NCI-H748 treated with DMSO at 0.1 percent for 48 hours (cell line): ENCODE measurements at places on chromosomes 12 and 14.

GRCh38 chr14:46985529-46986380, 334.2 kb upstream of the RPL10L start:
- DNase-seq = no peak

- no peak for DNase-seq
Observed at GRCh38 chr12:108912361-108912760, 32.5 kb downstream of the DAO start.

- no peak for DNase-seq
Observed at GRCh38 chr14:65250162-65250495, 147.8 kb upstream of the MAX start.

GRCh38 chr12:28988325-28988704, 160.8 kb upstream of the FAR2 start:
- no peak for DNase-seq

- DNase-seq = no peak
Observed at GRCh38 chr12:130097798-130098255, 64.4 kb upstream of the FZD10 start.

DNA sequence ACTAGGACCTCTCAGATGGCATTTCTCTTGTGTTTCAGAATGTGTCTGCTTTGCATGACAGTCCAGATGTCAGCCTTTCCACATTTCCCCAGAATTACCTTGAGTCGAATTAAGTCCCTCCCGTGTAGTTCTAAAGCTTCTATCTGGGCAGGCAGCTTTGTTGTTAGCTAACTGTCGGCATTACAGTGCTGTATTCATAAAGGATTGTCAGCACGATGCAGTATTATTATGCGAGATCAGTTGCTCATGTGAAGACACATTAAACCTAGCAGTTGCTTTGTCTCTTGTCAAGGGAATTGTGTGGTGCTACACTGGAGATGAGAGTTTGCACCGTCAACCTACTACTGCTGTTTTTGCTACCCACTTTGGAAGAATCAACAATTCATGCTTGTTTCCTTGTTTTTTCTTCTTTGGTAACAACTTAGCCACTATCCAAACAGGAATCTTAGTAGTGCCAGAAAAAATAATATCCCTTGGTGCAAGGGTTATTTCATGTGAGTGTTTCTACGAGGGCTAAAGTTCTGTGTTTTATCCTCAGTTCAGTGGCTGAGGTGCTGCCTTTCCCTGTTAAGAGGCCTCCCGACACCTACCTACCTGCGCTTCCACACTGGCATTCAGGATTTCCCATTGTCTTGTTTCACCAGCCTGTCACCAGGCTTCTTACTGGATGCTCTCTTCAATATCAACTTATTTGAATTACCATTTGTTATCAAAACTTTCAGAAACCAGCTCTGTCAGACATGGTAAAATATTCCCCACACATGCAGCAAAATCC, 297.9 kb upstream of the G2E3 start:
- no peak for DNase-seq

DNA sequence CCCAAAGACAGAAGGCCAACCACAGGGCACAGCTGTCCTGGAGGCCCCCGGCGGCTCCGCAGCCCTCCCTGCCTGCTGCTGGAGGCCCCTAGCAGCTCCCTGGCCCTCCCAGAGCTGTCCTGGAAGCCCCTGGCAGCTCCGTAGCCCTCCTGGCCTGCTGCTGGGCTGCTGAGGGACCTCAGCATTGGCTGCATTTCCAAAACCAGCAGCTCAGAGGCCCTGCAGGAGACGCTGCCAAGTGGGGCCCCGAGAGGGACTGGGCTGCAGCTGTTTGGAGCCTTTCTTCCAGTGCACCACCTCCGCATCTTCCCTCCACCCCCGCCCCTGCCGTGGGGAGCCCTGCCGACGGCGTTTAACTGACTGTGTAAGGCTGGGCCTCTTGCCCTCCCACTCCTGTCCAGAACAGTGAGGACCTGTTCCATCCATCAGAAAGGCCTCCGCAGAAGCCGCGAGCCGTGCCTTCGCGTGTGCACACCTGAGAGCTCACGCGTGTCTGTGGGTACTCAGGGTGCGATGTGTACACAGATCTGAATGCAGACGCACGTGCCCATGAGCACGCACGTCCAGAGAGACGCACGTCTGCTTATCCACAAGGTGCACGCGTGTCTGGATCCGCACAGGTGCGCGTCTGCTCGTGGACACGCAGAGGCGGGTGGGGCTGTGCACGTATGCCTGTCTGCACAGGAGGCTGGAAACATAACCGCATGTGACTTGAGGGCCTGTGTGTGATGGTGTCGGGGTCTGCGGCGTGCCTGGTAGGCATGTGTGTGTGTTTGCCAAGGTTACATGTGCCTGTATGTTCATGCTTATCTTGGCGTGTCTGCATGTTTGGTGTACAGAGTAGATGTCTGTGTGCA, 57.0 kb upstream of the FBRSL1 start:
- DNase-seq = no peak

GRCh38 chr12:25550186-25550585, 2.9 kb downstream of the LMNTD1 start:
- DNase-seq = no peak

DNA sequence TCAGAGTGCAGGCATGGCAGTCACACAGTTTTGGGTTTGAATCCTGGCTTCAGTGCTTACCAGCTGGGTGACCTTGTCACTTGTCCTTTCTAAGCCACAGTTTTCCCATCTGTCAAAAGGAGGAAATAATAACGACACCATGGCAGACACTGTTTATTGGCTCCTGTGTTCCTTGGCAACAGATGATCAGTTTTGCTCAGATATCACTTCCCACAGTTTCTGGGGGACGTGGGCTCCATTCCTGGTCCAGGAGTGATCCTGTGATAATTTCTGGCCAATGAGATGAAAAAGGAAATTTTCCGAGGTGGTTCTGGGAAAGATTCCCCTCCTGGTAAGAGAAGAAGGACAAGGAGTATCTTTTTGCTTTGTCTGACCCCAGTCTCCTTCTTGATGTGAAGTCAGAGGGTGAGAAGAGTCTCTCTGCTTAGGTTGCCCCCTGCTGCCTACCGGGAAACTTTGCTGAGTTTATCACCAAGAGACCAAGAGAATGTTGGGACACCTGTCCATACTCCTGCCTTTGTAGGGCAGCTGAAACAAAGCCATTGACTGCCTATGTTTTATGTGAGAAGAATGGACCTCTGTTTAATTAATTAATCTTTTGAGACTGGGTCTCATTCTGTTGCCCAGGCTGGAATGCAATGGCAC, 178.9 kb upstream of the NRXN3 start:
- DNase-seq = no peak

- no peak for DNase-seq
Observed at GRCh38 chr12:27777141-27777540, 2.9 kb upstream of the KLHL42 start.

GRCh38 chr12:6494968-6495367, 1.1 kb downstream of the NCAPD2 start:
- DNase-seq = no peak

DNA sequence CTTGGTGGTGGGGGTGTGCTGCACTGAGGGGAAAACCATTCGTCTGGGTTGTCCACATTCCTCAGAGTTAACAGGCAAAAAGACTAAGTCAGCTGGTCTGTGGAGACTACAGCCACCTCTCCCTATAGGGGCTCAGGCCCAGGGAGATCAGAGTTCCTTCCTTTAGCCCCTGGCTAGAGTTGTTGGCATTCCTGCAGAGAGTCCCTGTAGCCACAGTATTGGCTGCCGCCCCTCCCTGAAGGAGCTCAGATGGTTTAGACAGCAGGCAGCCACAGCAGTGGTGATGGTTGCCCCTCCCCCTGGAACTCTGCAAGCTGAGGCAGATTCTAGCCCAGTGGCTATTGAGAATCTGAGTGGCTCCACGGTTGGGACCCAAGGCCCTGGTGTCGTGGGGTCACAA, 1072.5 kb upstream of the ATXN7L3B start:
- no peak for DNase-seq

GRCh38 chr12:119808441-119808840, 68.7 kb downstream of the CIT start:
- DNase-seq = no peak

GRCh38 chr14:55909879-55910278, 208.3 kb upstream of the PELI2 start:
- DNase-seq = no peak

GRCh38 chr12:94309373-94309772, 150.3 kb downstream of the CEP83 start:
- DNase-seq = no peak

GRCh38 chr14:39868251-39868650, 436.0 kb upstream of the FBXO33 start:
- DNase-seq = no peak

DNA sequence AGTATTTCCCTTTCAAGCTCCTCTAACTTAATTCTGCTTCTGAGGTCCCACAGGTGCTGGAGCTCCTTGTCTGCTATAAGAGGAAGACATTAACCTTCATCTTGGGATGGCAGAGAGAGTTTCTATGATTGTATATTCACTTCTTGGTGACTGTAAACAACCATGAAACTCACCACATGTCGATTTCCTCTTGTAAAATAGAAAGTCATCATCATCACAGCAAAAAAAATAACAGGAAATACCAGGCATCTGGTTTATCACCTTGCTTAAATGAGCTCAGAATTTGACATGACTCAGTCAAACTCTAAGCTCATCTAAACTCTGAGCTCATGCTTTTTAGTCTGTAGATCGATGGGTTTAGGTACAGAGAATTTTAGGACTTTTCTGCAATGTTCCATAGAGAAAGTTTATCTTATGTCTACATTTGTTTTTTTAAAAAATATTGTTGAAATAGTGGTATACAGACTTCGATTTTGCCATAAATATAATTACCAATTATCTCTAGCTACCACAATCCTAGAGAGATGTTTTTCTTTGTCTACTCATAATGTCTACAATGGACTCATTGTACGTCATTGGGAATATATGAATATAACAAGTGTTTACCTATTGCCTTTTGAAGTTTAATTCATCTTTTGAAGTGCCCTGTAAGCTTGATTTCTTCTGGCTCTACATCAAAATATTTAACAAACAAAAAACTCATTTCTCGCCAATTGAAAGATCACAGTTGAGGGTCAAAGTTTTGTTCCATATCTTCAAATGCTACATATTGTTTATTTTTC, 58.4 kb downstream of the IGF1 start:
- DNase-seq = no peak

- no peak for DNase-seq
Observed at GRCh38 chr12:49609875-49610154, 4.4 kb upstream of the FAM186B start.
